ENCODE measurements at places on chromosomes 3 and 15.

DNA sequence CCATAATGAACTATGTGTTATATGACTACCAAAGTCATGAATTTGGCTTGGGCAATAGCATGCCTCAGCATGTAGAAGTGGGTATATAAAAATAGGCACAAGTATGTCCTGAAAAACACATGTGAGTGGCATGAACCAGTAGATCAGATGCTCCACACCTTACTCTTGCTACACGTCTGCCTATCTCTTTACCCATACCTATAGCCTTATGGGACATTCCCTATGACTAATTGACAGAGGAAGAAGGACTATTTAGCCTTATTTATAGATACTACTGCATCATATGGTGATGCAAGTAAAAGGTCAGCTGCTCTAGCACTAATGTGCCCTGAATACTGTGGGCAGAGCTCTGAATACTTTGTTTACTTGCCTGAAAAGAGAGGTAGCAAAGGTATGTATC, 81.0 kb upstream of the ZPLD1 start:
- no peak for DNase-seq

- DNase-seq = no peak
Observed at GRCh38 chr3:103218146-103218545, 783.3 kb downstream of the ZPLD1 start.

- no peak for DNase-seq
Observed at GRCh38 chr15:29135309-29135657, 134.3 kb downstream of the NSMCE3 start.

GRCh38 chr15:96058103-96058851, 272.2 kb upstream of the NR2F2 start:
- DNase-seq = no peak

DNA sequence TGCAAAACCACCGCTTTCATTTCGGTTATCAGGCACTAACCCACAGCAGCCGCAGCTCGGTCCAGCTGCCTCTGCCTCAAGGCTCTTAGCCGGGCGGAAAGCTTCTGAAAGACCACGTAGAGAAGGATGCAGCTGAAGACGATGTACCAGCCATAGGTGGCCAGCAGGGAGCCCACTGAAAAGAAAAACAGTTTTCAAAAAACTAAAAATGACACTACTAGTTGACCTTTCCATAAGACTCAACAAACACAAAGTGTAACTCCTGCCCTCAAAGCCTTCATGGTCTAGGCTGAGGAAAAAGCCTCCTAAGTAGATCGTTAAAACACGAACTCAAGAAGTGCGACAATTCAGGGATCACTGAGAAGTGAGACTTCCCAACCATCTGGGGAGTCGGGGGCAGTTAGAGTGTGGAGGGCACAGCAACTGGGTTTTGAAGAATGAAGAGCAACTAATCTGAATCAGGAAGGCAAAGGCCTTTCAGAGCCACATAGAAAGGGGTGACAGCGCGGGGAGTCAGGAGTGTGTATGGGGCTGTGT, 716 bp downstream of the SELENOS start:
- no peak for DNase-seq

DNA sequence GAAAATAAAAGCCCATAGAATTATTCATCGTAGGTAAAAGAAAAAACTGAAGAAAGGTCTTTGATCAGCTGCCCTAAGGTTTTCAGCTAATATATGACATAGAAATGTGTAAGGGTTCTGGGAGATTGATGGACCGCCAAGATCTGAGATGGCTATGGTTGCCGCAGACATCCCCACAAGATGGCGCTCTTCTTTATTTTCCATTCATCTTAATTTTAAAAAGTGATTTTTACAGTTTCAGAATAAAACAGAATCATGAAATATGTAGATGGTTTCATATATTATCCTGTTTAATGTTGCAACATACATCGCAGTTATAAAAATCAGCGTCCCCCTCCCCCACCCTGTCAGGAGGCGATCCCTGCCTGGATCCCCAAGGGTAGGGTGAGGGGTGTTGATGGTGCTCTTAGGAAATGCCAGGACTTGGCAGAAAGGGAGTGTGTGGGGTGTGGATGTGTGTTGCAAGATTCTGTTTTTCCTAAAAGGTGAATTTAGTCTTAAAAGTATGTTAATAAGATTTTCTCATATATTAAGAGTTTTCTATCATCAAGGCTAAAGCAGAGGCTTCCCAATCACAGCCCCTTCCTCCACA, 68.8 kb downstream of the ANXA2 start:
- no peak for DNase-seq

DNA sequence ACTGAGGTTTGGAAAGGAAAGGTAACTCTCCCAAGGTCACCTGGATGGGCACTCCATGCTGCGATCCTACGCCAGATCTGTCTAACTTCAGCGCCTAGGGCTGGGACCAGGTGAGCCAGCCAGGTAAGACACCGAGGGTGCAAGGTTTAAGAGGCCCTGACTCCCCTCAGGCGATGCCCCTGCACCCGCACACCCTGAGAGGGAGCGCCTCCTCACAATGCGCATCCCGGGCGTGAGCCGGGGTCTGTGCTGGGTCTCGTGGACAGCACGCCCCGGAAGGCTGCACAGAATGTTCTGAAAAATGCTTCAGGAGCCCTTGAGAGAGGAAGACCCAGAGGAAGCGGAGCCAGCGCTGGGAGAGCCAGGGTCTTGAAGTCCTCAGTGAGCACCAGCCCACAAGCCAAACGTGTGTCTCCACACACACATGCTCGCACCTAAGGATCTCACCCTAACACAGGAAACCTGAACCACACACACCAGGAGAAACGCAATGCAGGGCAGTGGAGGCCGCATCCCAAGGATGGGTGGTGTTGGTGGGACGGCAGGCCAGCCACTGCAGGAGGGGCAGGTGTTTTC, 142.0 kb downstream of the ADAMTS17 start:
- no peak for DNase-seq

DNA sequence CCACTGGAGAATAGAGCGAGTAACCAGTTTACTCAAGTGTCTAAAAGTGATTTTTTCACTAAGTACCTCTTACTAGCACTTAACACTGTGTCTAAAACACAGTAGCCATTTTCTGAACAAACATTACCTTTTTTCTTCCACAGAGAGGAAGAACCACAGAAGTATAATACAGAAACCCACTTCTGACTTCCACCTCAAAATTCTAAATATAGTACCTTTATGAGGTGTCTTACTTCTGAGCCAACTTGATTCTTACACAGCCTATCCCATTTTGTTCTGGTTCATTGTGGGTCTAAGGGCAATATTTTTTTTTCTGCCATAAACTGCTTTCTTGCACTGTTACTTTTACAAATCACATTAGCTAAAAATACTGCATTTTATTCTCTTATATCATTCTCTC, 821.0 kb downstream of the FHIT start:
- no peak for DNase-seq

GRCh38 chr3:171066206-171066605, 39.7 kb upstream of the SLC2A2 start:
- DNase-seq = no peak

- no peak for DNase-seq
Observed at GRCh38 chr3:13571831-13572750, 23.2 kb downstream of the FBLN2 start.

GRCh38 chr3:141305436-141305835, 62.9 kb upstream of the ZBTB38 start:
- peak; percentile 53 for DNase-seq

- DNase-seq = no peak
Observed at GRCh38 chr15:59590027-59590426, 21.6 kb upstream of the GCNT3 start.

GRCh38 chr3:139261754-139262586, 81.8 kb upstream of the MRPS22 start:
- DNase-seq = no peak

- DNase-seq = no peak
Observed at GRCh38 chr3:33722191-33722590, 4.1 kb upstream of the CLASP2 start.

GRCh38 chr3:99352811-99353210, 285.6 kb upstream of the COL8A1 start:
- DNase-seq = no peak

DNA sequence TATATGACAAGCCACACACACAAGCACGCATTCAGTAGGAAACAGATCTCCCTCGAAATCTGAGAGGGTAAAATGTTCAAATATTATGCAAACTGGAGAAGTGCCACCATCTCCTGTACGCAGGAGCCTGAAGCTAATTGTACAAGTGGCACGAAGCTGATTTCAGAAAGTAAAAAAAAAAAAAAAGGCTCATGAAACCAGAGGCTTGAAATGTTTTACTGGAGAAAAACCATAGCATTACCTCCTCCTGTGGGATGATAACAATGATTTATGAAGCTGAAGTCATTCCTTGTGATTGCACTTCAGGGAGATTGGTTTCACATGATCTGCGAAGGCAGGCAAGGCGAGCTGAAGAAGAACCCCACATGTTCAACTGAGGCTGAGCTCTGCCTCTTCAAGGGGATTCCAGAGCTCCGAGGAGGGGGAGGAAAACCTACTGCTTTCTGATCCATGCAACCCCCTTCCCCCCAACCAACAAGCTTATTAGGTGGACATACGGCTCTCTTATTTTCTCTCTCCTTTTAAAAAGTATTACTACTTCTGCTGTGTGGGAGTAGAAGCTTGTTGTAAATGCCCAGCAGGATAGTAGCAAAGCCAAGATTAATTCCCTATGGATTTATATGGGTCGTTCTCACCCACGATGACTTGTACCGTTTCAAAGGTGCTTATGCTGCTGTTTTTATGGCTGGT, 101.1 kb downstream of the GREM1 start:
- DNase-seq = no peak

- DNase-seq = no peak
Observed at GRCh38 chr3:128415200-128415772, 51.4 kb downstream of the DNAJB8 start.

DNA sequence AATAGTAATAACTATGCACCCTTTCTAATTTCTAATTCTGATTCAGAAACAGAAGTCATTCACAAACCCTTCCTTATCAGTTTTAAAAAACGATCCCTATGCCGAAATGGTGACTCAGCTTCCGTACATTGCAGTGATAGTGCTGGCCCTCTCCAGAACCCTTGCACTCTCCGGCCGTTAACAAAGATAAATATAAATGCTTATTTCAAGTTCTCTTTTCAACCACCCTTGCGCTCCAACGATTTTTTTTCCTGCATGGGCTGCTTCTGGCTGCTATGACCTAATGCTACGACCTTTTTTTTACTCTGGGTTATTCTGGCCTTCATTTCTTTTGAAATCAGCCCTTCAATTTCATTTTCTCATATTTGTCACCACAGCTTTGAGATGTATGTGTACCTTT, 646.2 kb downstream of the NTRK3 start:
- no peak for DNase-seq

DNA sequence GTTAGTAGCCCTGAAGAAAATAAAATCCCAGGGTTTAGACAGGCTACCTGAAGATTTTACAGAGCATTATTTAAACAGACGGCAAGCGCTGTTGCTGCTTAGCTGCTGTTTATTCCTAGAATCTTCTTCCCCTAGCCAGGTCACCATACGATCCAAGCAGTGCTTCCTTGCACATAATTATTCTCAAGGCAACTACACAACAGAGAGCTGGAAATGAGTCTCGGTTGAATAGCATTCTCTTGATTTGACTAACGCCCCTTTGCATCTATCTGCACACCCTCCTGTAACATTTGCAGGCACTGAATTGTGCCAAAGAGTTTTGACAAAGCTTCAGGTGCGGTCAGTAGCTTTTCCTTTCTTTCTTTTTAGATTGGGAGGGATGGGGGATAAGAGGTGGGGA, 564.4 kb downstream of the TBL1XR1 start:
- DNase-seq = no peak

DNA sequence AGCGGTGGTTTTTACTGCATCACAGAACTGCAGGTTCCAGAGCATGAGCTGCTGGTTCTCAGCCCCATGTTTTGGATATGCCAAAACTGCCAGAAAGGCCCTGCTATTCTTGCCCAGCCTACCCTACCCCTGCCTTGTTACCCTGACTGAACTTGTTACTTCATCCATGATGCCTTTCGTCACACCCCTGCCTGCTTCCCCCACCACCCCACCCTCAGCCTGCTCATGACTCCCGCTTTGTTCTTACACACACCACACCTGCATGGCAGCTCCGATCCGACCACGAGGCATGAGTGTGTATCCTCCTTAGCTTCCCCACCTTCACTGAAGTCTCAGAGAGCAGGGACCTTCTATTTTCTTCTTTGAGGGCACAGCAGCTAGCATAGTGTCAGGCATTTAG, 5.1 kb upstream of the TM4SF1 start:
- no peak for DNase-seq

DNA sequence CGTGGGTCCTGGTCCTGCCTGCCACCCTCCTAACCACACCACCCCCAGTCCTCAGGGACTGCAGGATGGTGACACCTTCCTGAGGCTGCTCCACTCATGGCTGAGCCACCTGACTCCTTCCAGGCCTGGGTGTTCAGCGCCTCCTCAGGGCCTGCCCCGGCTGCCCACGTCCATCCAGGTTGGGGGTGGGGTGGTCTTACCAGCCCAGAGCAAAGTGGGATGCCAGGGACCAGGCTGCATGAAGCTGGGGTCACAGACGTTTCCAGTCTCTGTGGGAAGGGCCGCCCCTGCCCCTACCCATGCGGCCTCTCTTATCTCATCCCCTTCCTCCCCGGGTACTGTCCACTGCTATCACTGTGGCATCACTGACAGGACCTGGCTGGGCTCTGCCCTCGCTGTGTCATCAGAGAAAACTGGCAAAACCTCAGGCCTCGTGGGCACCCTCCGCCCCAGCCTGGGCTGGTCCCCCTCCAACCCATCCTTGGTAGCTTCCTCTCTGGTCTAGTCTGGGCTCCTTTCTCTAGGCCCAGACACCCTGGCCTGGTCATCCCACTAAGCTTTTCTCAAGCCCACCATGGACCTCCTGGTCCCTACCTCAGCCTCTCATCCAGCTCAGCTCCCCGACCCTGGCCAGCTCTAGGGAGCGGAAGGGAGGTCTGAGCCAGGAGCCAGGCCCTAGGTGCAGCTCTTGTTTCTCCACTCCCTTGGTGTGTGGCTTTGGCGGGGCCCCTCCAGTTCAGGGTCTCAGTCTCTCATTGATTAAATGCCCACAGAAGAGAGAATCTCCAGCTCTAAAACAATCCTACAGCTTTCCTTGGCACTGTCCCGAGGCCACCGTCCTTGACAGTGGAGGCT, 32.9 kb downstream of the WNT7A start:
- no peak for DNase-seq

DNA sequence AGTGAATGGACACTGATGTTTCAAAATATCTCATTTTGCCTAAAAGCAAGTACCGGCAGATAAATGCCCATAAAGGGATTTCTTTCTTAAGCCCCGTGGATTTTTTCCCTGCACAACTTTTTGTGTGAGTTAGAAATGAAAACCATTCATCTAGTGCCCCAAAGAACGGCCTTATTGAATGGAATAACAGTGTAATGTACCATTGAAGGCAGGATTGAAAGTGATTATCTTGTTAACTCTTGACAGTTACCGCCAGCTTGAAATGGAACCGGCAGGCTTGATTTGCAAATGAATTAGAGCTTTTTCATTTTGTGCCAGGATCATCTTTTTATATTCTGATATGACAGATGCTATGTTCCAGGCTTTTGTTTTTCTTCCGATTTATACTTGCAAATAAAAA, 162.2 kb downstream of the RSRC1 start:
- peak; percentile 42 for DNase-seq

DNA sequence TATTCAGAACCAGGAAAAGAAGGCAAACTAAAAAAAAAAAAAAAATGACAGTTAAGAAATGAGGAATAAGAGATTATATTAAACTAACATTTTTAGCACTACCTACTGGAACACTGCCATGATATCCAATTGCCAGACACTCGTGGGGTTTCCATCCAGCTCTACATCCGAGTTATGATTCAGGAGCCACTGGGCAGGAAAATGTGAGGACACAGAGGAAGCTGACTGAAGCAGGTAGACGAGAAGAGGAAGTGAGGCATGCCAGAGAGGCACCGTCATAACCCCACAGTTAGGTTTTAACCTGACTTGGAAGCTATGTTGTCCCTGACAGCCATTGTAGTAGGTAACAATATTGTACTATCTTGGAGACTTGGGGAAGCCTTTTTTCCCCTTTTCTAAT, 495.0 kb downstream of the NLGN1 start:
- DNase-seq = peak; percentile 27
